CD4-positive, alpha-beta T cell treated with Interleukin-4 for 1 hour (primary cell): ENCODE measurements at places on chromosomes 2 and 18.

- no peak for DNase-seq
Measured at GRCh38 chr2:119531292-119531691, 7.0 kb upstream of the SCTR start.

GRCh38 chr2:186884587-186884986 lies 35.6 kb upstream of the ZSWIM2 start:
- no peak for DNase-seq

- DNase-seq: no peak
Measured at GRCh38 chr18:69590150-69590549, 189.5 kb downstream of the DOK6 start.

- no peak for DNase-seq
Measured at GRCh38 chr2:215489288-215489848, 53.5 kb upstream of the FN1 start.

- DNase-seq: no peak
Measured at GRCh38 chr2:128298846-128299507, 19.7 kb downstream of the HS6ST1 start.

- no peak for DNase-seq
Measured at GRCh38 chr18:58639751-58640427, 11.0 kb upstream of the ALPK2 start.

DNA sequence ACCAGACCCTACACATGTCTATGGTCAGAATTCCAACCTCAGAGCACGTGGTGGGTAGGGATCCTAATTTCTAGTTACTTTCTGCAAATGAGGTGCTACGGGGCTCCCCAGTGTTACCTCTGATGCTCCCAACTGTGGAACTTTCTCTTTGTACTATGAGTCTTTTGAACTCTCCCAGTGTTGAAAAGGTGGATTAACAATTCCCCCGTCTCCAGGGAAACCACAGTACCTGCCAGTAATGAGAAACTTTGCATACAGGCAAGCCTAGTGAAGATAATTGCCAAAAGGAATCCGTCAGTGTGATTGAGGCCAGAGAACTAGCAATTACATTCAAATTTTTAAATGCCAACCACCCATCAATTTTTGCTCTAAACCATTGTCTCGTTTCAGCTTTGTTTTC lies 129.0 kb upstream of the FOSL2 start:
- no peak for DNase-seq

GRCh38 chr18:52060607-52061304 lies 279.2 kb upstream of the DCC start:
- no peak for DNase-seq

GRCh38 chr2:100703739-100704138 lies 116.2 kb upstream of the NPAS2 start:
- DNase-seq: no peak

- no peak for DNase-seq
Measured at GRCh38 chr2:37317746-37318145, 6.9 kb downstream of the PRKD3 start.

- no peak for DNase-seq
Measured at GRCh38 chr2:108325756-108326155, 37.1 kb downstream of the SULT1C2 start.

DNA sequence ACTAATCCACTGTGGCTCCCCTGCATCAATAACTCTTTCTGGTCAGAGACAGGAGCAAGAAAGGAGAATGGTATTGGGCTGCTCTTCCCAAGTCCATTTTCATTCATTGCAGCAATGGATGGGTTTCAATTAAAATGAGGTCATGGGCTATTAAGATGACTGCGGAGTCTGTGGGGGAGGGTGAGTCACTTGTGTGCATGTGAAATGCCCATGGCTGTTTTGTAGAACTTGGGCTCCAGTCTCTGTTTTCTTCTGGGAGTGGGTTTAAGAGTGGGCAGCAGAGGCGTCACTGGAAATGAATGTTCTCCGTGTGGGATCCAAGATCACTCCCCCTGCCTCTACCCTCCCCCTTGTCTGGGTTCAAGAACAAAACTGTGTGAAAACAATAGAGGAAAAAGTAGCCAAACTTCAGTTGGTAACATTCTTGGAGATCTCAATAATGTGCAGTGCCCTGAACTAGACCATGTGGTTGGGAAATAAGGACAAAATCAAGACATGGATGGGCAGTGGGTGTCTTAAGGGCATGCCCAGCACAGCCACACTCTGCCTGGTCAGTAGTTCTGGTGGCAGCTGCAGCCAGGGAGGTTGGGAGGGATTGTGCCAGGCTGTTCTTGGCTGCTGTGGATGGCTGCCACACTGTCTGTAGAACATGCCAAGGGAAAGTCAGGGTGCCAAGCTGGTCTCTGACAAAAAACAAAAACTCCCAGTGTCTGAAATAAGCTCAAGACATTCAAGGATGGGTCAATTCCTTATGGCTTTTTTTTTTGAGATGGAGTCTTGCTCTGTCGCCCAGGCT lies 68.2 kb upstream of the CXCR4 start:
- no peak for DNase-seq

DNA sequence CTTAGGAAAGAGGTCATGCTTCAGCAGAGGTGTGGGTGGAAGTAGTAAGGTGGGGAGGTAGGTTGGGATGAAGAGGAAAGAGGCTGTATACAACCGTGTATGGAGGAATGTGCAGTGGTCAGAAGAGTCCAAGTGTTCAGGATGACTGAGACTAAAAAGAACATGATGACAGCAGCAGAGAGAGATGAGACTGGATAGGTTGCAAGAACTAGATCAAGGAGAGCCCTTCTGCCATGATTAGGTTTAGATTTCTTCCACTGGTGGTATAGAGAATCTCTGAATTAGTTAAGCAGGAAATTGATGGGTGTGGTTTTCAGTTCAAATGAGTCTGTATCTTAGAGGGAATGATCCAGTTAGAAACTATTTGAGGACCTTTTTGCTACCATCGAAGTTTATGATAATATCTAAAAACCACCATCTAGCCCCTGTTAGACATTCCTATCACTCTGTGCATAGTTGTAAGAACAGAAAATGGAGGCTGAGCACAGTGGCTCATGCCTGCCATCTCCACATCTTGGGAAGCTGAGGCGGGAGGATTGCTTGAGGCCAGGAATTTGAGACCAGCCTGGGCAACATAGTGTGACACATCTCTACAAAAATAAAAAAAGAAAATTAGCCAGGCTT lies 221.0 kb downstream of the LTBP1 start:
- no peak for DNase-seq

GRCh38 chr2:223084873-223085272 lies 32.9 kb downstream of the KCNE4 start:
- DNase-seq: no peak

- no peak for DNase-seq
Measured at GRCh38 chr18:32405588-32405987, 65.1 kb downstream of the GAREM1 start.

GRCh38 chr2:13578547-13578946 lies 861.8 kb downstream of the TRIB2 start:
- no peak for DNase-seq

DNA sequence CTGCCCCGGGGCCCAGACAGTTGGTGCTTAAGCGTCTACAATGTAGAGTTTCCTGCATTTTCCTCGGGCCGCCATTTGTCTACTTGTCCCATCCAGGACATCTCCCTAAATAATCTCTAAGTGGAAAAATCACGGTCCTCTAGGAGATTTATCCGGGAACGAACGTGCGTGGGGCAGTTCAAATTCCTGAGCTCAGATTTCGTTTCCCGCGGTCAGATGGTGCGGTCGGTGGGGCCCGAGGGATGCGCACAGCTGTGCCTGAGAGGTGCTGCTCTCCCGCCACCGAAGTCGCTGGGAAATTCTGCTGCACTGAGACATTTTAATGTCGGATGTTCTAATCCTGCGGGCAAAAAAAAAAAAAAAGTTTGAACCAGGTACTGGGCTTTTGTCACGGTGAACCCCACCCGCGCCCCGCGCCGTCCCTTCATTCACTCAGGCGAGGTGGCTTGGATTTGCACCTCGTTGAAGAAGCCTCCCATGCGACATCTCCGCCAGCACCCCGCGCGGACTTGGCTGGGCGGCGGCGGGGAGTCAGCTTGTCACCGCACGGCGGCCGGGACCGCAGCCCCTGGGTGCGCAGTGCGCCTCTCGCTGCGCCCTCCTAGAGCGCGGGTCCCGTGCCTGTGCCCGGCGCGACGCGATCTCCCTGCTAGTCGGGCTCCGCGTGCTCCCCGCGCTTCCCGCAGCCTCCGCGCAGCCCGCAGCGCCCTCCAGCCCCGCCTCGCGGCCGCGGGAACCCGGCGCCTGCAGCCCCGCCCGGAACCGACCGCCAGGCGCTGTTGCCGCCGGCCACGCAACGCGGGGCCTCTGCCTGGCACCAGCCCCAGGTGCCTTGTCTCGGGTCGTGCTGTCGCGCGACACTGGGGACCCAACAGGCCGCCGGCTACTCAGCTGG lies 191.9 kb upstream of the TCF4 start:
- DNase-seq: no peak

- peak; percentile 4 for DNase-seq
Measured at GRCh38 chr2:173752152-173752551, 213.0 kb downstream of the SP3 start.

GRCh38 chr2:179129574-179130238 lies 79.8 kb upstream of the CCDC141 start:
- no peak for DNase-seq

- no peak for DNase-seq
Measured at GRCh38 chr2:161991991-161992390, 82.0 kb downstream of the DPP4 start.

- DNase-seq: no peak
Measured at GRCh38 chr2:42124011-42124785, 45.0 kb upstream of the EML4 start.

DNA sequence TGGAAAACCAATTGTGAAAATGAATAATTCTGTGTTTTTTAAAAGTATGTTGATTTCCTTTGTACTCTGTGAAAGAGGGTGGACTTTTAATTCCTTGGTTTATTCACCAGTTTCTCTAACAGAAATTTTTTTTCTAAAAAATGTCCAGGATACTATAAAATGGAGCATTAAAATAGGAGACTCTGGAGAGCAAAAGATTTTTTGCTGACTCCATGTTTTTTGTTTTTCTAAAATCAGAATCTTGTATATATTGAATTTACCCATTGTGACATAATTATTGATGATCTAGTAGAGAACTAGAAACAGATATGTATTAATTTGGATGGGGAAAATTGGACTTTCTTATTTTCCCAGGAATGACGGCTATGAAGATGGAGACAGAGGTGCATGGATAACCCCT lies 23.2 kb upstream of the EFEMP1 start:
- DNase-seq: no peak

GRCh38 chr18:47334966-47335365 lies 83.5 kb upstream of the SKOR2 start:
- DNase-seq: no peak

GRCh38 chr2:383888-384287 lies 96.0 kb upstream of the ALKAL2 start:
- DNase-seq: no peak
